ENCODE measurements at places on chromosomes 6 and 20.
A peak's percentile ranks its signal among the peaks of the same experiment; 100 is the strongest.

GRCh38 chr20:52830598-52830997 is 141.6 kb upstream of the TSHZ2 start:
- DNase-seq, result no peak

DNA sequence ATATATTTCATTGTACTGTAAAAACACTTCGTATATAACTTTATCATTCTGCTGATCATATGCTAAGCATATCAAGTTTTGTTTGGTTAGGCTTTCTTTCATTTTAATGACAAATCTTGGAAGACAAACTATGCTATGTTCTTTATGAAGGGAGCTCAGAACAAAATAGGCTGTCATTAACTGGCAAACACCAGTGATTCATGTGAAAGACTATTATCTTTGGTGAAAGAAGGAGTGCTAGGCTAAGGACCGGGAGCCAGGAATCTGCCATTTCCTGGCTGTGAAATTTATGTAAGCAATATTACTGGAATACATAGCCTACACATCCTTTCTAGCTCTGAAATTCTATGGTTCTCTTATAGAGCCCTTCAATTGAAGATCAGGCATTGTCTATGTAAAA is 136.2 kb upstream of the CCN2 start:
- no peak for DNase-seq

DNA sequence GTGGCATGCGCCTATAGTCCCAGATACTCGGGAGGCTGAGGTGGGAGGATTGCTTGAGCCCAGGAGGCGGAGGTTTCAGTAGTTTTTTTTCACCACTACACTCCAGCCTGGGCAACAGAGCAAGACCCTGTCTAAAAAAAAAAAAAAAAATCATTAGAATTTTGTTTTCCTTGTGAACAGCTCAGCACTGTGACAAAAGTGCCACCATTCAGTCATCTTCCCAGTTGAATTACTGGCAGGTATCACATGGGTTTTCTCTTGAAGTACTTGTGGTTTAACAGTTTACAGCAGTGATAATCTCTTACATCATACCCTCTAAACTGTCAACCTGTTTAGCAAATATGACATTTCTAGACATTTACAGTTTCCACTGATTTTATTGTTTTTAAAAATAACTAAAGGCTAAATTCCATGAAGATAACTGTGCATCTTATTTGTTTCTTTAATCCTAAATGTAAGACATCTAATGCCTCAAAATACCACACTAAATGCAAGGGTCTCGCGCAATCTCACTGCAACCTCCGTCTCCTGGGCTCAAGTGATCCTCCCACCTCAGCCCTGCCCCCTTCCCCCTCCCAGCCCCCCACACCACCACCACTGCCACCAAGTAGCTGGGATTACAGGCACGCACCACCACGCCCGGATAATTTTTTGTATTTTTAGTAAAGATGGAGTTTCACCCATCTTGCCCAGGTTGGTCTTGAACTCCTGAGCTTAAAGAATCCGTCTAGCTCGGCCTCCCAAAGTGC is 7.0 kb downstream of the TRPC4AP start:
- no peak for DNase-seq

GRCh38 chr6:90406957-90407356 is 110.3 kb upstream of the BACH2 start:
- no peak for DNase-seq

GRCh38 chr20:35618263-35619131 is 2.9 kb downstream of the SPAG4 start:
- DNase-seq, result no peak

DNA sequence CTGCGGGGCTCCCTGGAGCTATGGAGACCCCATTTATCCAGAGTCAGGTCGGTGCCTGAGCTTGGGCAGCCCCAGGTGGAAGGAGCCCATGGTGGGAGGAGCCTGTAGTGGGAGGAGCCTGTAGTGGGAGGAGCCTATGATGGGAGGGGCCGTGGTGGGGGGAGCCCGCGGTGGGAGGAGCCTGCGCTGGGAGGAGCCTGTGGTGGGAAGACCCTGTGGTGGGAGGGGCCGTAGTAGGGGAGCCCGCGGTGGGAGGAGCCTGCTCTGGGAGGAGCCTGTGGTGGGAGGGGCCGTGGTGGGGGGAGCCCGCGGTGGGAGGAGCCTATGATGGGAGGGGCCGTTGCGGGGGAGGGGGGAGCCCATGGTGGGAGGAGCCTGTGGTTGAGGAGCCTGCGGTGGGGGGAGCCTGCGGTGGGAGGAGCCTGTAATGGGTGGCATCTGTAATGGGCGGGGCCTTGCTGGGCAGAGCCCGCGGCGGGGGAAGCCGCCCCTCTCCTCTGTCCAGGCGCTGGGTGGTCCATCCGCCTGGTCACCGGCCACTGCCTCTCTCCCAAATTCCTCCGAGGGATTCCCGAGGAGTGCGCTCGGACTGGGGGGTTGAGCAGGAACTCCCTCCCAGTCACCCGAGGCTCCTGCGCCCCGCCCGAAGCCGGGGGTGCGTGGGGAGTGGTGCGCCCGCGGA is 567 bp upstream of the FNDC11 start:
- DNase-seq, result no peak

DNA sequence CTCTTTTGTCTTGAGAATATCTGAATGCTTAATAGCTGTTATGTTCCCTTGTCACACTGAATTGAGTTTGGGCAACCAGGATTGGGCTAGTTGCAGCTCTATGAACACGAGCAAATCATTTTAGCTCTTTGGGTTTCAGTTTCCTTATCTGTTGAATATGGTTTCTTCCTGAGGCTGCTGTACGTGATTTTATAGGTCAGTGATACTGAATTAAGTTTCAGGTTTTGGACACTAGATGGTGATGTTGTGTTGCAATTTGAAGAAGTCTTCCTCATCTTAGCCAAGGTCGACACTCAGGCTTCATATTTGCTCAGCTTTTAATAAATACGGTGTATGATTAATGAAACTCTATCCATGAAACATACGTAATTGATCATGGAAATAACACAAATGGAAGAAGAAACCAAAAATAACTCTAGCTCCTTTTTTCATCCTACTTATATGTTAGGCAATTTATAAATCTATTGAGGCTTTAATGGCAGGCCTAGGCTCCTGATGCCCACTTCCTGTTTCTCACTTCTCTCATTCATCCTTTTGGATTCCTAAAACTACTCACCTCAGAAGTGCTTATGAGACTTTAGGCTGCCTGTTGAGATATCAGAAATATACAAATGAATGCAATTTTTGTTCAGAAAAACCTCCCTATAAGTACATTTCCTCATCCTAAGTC is 354.1 kb upstream of the MAP3K7 start:
- peak; percentile 26 for DNase-seq

DNA sequence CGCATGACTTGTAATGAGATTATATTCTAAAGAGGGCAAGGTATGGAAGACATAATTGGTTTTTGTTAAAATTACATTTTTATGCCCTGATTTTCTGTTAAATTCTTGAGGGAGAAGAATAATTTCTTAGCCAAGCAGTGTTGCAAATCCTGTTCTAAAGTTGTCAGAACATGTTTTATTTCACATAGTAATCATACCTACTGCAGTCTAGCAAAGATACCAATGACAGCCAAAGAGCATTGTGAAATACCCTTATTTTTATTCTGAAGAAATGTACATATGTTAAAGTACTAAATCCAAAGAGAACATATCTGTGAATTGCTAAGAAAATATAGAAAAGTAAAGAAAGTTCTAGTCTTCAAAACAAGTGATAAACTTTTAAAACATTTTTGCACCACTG is 39.6 kb upstream of the SMIM8 start:
- DNase-seq, result no peak

All from NCI-H2107 (cell line).